Smooth muscle cell of the umbilical artery (primary cell): ENCODE measurements at places on chromosomes 16 and 17. TPM values are rescaled to one million over a fixed set of nuclear protein-coding genes. Genes with fewer than 3 reads are reported as not detected.

Gene WFIKKN2
- total RNA-seq: under 0.01 and 0.09 TPM in 2 replicates

Gene KRTAP2-3
- 0.65 TPM in 1 of 2 replicates, not detected in the other for total RNA-seq

Gene ADAP2
- 0.60 TPM in 1 of 2 replicates, not detected in the other for total RNA-seq

Gene GPR179
- total RNA-seq: under 0.01 and 0.14 TPM in 2 replicates

Gene JUP
- total RNA-seq: 12.8 and 32.9 TPM in 2 replicates

Gene MGRN1
- 24.1 and 56.4 TPM in 2 replicates for total RNA-seq

Gene CIITA
- total RNA-seq: 0.23 TPM in 1 of 2 replicates, not detected in the other

Gene ITGB4
- total RNA-seq: 0.09 and 0.30 TPM in 2 replicates

Gene ENPP7
- total RNA-seq: not detected in 2 replicates

Gene BHLHA9
- total RNA-seq: 0.30 TPM in 1 of 2 replicates, not detected in the other

Gene AANAT
- 0.37 TPM in 1 of 2 replicates, not detected in the other for total RNA-seq

Gene KRTAP1-1
- not detected in 2 replicates for total RNA-seq

Gene PABPN1L
- not detected in 2 replicates for total RNA-seq

Gene PRKAR1A
- total RNA-seq: 309 and 311 TPM in 2 replicates

Gene SPEM3
- total RNA-seq: not detected in 2 replicates

Gene NOL3
- total RNA-seq: 21.1 and 22.9 TPM in 2 replicates

Gene GJD3
- 0.69 TPM in 1 of 2 replicates, not detected in the other for total RNA-seq

Gene RABEP2
- 32.1 and 41.3 TPM in 2 replicates for total RNA-seq

Gene GPR139
- not detected in 2 replicates for total RNA-seq

Gene CTF1
- total RNA-seq: 2.7 and 4.4 TPM in 2 replicates

Gene ZSCAN10
- total RNA-seq: not detected in 2 replicates

Gene C17orf78
- not detected in 2 replicates for total RNA-seq

Gene KCNH4
- not detected in 2 replicates for total RNA-seq

Gene ICAM2
- 2.1 and 4.2 TPM in 2 replicates for total RNA-seq
